Stimulated activated CD8-positive, alpha-beta memory T cell treated with anti-CD3 and anti-CD28 coated beads, Interleukin-4, amount 100 ng/mL, for 48 hours (primary cell): ENCODE measurements at places on chromosomes 16 and 17.
A peak's percentile ranks its signal among the peaks of the same experiment; 100 is the strongest.

GRCh38 chr17:74148446-74148845 lies 55.0 kb upstream of the RPL38 start:
- no peak for DNase-seq

DNA sequence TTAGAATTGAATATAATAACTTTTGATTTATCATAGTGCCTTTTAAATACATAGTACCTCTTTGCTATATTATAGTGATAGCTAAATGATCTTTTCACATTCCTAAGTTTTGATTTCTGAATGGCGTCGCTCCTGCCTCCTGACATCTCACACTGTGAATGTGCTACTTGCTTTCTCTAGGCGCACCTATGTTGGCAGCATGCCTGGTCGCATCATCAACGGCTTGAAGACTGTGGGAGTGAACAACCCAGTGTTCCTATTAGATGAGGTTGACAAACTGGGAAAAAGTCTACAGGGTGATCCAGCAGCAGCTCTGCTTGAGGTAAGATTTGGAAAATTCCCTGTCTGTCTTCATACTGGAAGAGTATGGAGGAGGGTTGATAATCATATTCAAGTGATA lies 29.8 kb upstream of the ABCC11 start:
- no peak for DNase-seq

GRCh38 chr17:59327121-59327980 lies 4.1 kb upstream of the YPEL2 start:
- no peak for DNase-seq

DNA sequence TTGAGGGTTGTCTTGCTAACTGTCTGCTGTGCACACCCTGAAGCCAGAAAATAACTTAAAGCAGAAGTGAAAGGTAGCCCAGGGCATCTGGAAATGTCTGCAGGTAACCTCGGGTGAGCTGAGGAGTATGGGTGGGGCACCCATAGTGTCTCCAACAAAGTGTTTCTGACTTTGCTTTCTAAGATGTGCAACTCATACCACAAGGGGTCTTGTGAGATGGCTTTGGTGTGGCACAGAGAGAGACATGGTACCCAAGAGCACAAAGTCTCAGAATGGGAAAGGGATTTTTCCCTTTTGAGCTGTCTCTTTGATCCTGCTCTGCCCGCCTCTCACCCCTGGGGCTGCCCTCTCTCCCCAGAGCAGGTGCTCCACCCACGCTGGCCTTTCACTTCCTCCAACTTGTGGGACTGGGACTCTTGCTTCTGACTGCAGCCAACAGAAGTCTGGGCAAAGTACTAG lies 6.9 kb downstream of the CHD9 start:
- peak; percentile 66 for DNase-seq

- DNase-seq: no peak
These were observed 17.0 kb upstream of the ABCA8 start for GRCh38 chr17:68972119-68972704.

DNA sequence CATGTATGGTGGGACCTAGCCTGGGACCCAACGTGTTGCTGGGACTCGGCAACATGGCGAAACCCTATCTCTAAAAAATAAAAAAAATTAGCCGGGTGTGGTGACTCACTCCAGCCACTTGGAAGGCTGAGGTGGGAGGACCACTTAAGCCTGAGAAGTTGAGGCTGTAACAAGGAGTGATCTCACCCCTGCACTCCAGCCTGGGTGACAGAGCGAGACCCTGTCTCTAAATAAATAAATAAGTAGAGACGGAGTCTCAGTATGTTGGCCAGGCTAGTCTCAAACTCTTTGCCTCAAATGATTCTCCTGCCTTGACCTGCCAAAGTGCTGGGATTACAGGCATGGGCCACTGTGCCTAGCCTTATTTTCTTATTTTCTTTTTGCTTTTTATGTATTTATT lies 10.1 kb upstream of the CNP start:
- DNase-seq: no peak

DNA sequence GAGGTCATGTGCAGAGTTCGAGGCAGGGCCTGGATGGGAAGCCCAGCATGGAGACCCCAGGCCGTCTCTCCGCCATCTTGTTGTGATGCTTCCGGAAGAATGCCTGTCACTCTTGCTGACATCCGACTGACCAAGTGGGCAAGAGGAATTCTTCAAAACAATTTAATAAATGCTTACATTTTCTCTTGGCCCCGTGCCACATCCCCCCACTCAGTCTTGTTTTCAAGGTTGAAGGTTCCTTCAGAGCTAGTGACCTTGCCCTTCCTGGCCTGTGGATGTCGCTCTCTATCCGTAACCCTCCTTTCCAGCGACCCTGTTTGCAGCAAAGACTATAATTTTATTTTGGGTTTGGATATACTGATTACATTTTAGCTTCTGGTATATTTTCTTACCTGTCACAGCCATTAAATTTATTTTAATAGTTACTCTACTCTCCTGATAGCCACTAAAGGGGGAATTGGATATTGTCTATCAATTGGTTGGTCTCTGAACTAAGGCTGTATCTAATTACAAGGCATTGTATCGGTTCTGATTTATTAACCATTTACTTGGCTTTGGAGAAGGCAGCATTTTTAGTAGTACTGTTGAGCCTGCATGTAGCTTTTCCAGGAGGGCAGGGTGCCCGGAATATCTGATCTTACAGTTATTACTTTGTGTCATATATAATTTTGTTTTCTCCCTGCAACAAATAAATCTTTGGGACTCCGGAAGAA lies 264.5 kb downstream of the WWOX start:
- DNase-seq: no peak

GRCh38 chr17:40809721-40810421 lies 10.1 kb upstream of the KRT28 start:
- DNase-seq: no peak

GRCh38 chr17:36779550-36779949 lies 157.7 kb upstream of the LHX1 start:
- no peak for DNase-seq

- DNase-seq: no peak
These were observed 15.7 kb downstream of the IL34 start for GRCh38 chr16:70661918-70662641.

- DNase-seq: no peak
These were observed 211.6 kb upstream of the FOXF1 start for GRCh38 chr16:86298758-86299134.
